ENCODE measurements at places on chromosomes 16 and 17.
A peak's percentile ranks its signal among the peaks of the same experiment; 100 is the strongest.

GRCh38 chr16:12426122-12426521 lies 377.6 kb downstream of the CPPED1 start:
- DNase-seq, result no peak

DNA sequence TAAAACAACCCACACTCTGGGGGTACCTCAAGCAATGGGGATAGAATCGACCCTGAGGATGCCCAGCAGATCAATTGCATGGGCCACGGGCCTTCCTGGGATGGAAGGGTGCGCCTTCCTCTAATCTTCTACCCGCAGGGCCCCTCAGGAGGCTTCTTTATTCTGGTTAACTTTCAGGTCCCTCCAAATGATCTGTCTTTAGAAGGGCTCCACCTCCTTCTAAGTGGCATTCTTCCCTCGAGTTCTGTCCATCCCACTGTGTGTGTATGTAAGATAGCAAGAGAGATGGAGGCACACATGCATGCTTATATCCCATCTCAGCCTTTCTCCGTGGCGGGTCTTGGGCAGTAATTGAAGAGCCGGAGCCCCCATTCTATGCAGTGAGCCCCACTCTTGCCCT lies 125.7 kb downstream of the MRM1 start:
- no peak for DNase-seq

GRCh38 chr16:51697454-51697853 lies 546.4 kb upstream of the SALL1 start:
- DNase-seq, result no peak

DNA sequence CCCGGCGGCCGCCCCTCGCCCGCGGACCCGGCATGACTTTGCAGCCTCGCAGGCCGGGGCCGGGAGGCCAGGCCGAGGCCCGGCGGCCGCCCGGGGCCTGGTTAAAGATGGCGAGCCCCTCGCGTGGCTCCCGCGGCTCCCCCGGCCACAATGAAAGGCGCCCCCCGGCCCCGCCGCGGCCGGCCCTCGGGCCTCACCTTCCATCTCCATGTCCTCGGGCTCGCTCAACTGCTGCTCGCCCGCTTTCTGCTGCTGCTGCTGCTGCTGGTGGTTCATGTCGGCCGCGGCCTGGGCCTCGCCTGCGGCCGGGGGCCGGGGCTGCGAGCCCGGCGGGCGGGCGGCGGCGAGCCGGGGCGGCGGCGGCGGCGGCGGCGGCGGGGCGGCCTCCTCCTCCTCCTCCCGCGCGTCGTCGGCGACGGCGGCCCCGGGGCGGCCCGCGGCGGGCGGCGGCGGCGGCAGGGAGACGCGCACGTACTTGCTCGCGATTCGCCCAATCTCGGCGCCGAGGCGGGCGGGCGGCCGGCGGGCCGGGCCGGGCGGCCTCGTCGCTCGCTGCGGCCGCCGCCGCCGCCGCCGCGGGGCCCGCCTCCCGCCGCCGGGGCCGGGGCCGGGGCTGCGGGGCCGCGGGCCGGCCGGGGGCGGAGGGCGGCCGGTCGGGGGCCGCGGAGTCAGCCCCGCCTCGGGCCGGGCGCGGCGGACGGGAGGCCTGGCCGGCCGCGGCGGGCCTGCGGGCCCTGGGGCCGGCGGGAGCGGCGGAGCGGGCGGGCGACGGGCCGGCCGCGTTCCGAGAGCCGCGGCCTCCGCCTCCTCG lies 491 bp downstream of the USP7 start:
- DNase-seq, result no peak

GRCh38 chr17:50055426-50056216 lies at the start of gene ITGA3:
Gene ITGA3 (plus strand): TSS chr17:50056110. CDS start chr17:50056440, 330 bp downstream.
- peak; percentile 77 for DNase-seq

- no peak for DNase-seq
These were observed 20.1 kb upstream of the ZNF423 start for GRCh38 chr16:49875806-49876715.

- no peak for DNase-seq
These were observed 24.5 kb downstream of the ABCC3 start for GRCh38 chr17:50659179-50659578.

DNA sequence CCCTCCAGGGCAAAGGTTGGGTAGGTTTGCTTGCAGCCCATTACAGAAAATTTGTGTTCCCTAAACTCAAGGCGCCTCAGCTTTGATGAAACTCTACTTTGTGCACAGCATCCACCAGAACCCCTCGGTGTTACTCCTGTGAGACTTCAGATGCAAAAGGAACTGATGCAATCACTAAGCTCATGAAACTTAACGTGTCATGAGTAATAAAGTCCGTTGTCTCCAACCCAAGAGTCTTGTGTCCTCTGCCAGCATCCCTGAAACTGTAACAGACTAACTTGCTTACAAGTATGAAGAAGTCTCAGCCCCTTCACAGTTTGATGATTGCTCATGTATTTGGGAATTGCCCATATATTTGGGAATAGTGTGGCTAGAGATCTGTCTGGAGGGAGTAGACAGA lies 74.8 kb upstream of the MARCHF10 start:
- DNase-seq, result no peak

DNA sequence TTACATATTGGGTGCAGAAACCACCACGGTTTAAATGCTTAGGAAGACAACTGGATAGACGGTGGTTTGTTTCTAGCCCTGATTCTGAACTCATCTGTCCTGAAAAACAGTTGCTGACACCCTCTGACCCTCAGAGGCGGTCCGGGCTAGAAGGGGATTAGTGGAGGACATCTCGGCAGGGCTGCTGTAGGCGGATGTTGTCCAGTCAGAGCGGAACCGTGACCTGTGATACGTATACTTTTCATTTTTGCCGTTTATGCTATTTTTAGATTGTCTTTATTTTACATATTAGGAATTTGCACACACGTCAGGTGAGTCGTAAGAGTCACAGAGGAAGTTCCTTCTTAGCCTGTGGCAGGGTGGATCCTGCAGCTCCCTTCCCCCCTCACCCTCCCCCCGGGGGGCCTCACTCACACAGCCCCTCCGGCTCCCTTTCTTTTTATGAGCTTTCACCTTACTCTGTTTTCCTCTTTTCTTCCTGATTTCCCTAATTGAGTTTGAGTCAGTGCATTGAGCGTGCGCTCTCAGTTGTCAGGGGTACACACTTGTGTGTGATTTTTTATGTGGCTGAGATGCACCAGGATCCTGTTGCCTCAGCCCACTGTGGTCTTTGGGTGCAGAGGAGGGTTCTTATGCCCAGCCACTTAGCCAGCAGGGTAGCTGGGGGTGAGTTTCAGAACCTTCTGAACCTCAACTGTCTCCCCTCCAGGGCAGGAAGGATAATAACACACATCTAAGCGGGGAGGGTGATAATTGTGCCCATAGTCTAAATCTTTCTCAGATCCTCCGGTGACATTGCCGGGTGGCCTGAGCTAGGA lies 211.1 kb upstream of the CHMP6 start:
- no peak for DNase-seq

DNA sequence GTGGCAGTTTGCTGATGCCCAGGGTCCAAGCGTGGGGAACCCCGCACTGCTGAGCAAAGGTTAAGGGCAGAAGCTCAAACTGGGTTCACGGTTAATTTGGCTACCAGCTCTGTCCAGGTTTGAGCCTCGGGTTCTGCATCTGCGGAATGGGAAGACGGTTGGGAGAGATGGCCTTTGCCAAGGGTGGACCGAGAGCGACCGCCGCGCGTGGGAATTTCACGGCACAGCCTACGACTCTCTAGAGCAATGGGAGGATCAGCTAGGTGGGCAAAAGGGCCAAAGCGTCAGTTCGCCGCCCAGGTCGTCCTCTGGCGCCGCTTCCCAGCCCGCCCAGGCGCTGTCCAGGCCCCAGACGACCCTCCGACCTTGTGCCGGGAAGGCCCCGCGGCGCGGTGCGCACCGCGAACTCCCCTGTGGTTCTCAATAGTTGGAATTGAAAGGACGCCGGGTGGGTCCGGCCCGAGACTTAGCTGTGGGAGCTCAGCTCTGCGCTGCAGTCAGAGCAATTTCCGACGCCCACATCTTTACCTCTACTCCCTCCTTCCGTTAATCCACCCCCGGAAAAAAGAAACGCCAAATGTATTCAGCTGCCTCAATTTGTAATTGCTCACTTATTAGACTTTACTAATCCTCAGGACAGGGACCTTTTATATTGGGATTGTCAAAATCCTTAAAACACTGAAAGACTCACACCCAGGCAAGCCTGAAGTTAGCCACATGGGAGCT lies 2.5 kb upstream of the HS3ST3B1 start:
- peak; percentile 31 for DNase-seq

GRCh38 chr16:77863250-77863649 lies 74.9 kb downstream of the VAT1L start:
- no peak for DNase-seq

- DNase-seq, result no peak
These were observed 4.8 kb downstream of the MYO18A start for GRCh38 chr17:29175349-29175748.

DNA sequence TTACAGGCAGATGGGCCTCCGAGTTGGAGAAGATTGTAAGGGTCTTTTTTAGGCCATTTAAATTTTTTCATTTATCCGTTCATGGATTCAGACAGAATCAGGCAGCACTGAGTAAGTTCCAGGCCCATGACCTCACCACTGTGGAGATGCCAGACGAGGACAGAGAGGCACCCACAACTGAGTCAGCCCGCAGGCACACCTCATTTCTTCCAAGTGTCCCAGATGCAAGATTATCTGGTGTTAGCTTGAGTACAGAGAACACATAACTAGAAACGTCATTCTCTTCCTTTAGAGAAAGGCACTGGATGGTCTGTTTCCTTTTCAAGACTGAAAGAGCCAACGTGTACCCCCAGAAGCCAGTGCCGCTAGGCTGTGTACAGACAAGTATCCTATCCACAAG lies 16.9 kb downstream of the CLEC16A start:
- DNase-seq, result no peak

DNA sequence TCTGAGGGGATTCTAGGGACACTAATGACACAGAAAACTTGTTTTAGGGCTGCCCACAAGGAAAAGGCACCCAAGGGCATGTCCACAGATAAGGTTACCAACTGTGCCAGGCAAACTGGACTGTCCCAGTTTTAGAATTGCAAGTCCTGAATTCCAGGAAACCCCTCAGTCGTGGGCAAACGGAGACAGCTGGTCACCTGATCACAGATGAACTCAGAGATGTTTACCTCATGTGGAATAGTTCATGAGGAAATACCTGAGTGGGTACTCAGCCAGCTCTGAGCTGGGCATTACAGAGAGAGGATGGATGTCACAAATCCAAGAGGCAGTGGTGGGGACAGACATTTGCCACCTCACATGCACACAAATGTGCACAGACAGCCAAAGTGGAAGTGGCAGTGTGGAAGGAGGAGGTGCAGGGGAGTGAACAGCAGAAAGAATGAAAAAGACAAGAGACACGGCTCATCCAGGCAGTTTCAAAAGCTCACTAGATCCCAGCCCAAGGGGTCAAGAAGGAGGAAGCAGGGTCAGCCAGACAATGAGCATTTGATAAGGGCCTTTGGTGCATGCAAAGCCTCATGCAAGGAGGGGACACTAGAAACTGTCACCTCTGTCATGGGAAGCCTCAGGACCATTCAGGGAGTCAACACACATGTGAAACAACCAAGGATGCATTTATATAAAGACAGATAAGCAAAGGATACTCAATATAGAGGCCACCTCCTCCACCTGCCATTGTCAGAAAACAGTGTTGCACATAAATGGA lies 24.8 kb downstream of the TTLL6 start:
- no peak for DNase-seq

- DNase-seq, result no peak
These were observed 3.1 kb downstream of the SCNN1G start for GRCh38 chr16:23185656-23186055.

DNA sequence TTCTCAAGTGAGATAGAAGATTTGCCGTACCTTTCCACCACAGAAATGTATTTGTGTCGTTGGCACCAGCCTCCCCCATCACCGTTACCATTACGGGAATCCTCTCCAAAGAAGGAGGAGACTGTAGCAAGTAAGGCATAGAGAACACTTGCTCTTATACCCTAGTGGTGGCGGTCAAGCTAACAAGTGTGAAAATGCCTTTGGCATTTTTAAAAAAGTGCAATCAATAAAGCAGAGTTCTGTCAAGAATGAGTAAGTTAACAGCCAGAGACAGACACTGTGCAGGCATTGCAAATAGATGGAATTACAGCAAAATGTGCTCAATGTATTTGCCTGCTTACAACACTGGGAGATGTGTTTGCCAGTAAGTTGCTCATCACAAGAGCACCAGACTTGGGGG lies 7.7 kb downstream of the MSL1 start:
- DNase-seq, result no peak

DNA sequence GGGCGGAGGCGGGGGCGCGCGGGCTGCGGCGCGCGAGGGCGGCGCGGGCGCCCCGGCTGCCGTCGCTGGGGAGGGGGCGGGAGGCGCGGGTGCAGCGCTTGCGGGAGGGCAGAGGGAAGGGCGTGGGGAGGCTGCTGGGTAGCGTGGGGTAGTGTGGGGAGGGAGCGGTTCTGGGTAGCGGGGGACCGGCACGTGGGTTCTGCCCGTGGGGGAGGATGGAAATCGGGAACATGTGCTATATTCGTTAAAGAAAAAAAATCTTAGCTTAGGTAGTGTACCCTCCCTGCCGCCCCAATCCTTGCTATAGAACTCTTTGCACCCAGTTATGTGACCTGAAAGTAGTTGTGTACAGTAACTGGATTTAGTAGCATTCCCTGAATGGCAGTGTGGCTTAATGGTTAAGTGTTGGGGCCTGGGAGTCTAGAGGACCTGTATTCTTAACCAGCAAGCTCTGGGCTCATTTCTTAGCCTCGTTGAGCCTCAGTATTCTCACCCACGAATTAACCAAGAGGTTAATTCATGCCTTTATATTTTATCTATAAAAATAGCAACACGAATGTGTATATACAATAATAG lies 646 bp downstream of the RABEP1 start:
- DNase-seq, result peak; percentile 23

GRCh38 chr16:70681382-70682238 lies 4.2 kb downstream of the MTSS2 start:
- no peak for DNase-seq

DNA sequence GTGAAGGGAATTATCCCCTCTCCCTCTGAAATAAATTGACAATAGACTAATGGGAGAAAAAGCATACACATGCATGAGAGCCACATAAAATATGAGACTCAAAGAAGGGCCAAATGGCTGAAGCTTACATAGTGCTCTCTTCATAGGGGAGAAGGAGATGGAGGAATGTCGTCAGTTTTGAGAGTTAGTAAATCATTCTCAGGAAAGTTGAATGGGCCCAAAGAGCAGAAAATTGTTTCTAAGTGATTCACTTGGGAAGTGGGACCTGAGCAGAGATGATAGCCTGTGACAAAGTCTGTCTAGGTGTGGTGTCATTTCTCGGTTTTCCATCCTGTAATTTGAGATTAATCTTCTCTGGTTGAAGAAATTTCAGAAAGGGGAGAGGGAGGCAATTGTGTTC lies 35.0 kb downstream of the BCAS3 start:
- DNase-seq, result no peak

GRCh38 chr17:2266865-2267228 lies 36.7 kb downstream of the SMG6 start:
- DNase-seq, result no peak

All from CD4-positive, alpha-beta T cell (primary cell).